ENCODE measurements at places on chromosomes 3 and 15.

- DNase-seq = no peak
These were observed 346.1 kb downstream of the FEZF2 start for GRCh38 chr3:62027241-62027640.

DNA sequence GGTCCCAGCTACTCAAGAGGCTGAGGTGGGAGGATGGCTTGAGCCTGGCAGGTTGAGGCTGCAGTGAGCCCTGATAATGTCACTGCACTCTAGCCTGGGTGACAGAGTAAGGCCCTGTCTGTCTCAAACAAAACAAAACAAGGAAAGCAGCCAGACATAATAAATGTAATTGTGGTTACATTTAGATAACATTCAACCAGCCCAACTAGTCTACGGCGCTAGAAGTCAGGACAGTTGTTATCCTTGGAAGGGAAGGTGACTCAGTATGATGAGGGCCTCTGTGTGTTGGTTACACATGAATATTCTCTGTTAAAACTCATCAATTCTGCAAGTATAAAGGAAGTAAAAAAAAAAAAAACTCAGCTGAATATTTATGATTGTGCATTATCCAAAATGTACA is 27.0 kb upstream of the CSPG5 start:
- DNase-seq = no peak

DNA sequence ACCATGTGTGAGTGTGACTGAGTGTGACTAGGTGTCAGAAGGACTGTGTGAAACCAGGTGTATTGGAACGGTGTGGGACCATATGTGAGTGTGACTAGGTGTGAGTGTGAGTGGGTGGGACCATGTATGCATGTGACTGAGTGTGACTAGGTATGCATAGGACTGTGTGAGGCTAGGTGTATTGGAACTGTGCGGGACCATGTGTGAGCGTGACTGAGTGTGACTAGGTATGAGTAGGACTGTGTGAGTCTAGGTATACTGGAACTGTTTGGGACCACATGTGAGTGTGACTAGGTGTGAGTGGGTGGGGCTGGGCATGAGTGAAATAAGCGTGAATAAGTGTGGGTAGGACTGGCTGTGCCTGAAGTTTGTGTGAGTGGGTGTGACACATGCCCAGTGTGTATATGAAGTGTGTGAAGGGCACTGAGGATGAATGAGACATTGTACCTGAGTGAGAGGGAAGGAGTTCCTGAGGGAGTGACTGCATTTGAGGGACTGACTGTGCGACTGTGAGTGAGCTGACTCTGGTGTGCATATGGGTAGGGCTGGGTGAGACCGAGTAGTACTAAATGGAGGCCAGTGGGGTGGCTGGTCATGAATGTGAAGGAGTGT is 247.0 kb upstream of the CCDC54 start:
- no peak for DNase-seq

- DNase-seq = no peak
These were observed 46.0 kb upstream of the ALDH1L1 start for GRCh38 chr3:126226374-126226773.

GRCh38 chr3:40511031-40511718 is 5.3 kb downstream of the ZNF620 start:
- DNase-seq = no peak

- DNase-seq = no peak
These were observed 1029.9 kb upstream of the CADM2 start for GRCh38 chr3:83928903-83929302.

GRCh38 chr3:123782488-123782887 is 101.6 kb downstream of the MYLK start:
- no peak for DNase-seq

DNA sequence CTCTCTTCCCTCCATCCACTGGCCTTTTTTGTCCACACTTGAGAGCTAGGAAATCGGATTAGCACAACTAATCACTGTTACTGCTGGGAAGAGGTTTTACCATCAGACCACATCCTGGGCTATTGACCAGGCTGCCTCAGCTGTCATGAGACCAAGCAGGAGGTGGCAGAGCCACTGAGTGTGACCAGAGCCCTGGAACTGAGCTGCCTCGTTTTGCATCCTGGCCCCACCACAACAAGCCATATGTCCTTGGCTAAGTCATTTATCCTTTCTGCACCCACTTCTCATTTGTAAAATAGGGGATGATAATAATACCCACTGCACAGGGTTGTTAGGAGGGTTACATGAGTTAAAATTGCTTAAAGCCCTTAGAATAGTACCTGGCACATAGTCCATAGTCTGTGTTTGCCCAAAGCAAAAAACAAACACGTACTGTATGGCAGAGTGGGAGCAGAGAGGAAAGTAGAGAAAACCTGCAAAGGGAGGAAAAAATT is 34.1 kb downstream of the TMEM158 start:
- no peak for DNase-seq

GRCh38 chr15:61946778-61947177 is 113.5 kb downstream of the VPS13C start:
- no peak for DNase-seq

GRCh38 chr3:169610888-169611291 is 52.6 kb downstream of the MECOM start:
- no peak for DNase-seq

GRCh38 chr3:187878772-187879518 is 133.7 kb upstream of the BCL6 start:
- no peak for DNase-seq

DNA sequence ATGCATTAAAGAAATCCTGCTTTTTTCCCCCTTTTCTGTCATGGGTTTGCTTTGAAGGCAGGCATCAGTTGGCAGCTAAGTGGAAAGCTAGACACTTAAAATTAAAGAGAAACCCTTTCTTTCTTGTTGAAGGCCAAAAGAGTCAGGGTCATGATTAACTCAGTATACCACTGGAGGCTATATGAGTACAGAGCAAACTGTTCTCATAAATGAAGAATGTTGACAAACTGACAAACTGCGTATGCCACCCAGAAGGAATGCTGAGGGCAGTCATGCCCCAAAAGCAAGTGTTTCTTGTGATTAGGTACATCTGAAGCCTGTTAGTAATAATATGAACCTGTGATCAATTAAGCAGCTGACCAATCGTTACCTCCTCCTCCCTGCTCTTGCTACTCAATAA is 43.6 kb upstream of the COL6A6 start:
- no peak for DNase-seq

GRCh38 chr3:5465183-5465582 is 277.7 kb downstream of the EDEM1 start:
- DNase-seq = no peak

GRCh38 chr15:36964626-36965025 is 135.7 kb downstream of the MEIS2 start:
- DNase-seq = no peak

DNA sequence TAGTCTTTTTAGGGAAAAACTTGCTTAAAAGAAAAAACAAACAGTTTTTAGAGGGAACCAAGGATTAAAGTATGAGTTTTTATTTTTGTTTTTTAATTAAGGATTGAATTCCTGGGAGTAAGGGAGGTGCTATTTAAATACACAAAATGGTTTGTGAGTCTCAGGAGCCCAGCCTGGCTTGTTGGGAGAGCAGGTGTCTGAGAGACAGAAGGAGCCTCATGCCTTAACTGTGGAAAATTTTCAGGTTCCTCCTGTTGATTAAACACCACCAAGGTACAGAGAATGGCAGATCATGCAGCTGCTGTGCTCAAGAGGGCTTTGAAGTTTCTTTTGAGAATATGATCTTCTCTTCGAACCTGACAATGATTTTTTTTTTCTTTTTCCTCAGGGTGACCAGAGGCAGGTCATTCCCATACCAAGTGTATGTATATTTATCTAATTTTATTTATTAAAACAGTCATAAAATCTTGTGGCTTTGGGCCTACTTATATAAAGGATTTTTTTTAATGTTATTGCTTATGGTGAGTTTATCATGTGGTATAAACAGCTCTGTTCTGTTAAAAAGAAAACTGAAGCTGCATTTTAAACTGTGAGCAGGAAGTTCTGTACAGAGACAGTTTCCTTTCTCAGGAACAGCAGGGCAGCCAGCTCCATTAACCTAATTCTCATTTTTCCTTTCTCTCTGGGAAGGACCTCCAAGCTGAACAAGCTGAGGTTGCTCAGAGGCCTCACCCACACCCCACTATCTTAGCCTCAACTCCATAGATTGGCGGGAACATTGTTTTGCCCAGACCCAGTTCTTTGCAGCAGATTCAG is 33.7 kb upstream of the VILL start:
- peak; percentile 23 for DNase-seq

- no peak for DNase-seq
These were observed 8.4 kb upstream of the CRTAP start for GRCh38 chr3:33105341-33105948.

DNA sequence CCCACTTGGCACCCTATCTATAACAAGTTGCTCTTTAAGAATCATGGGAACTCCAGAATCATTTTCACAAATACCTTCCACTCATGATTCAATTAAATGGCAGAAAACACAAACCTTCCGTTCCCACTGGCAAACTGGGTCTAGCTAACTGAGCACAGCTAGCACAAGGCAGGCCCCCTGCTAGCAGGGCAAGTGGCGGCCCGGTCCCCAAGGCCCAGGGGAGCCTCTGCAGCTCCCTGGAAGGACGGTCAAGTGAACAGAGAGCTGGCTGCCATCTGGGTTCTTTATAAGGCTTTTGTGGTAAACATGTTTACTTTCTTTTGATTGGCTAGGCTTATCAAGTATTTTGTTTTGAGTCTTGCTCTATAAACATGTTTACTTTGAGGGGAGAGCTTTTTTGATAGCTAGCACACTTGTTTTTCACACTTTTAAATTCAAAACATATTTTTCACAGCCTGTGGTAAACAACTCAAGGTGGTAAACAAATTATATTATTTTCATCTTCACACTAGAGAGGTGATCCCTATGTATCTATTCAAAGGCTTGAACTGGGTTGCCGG is 81.4 kb downstream of the FOXP1 start:
- DNase-seq = no peak

DNA sequence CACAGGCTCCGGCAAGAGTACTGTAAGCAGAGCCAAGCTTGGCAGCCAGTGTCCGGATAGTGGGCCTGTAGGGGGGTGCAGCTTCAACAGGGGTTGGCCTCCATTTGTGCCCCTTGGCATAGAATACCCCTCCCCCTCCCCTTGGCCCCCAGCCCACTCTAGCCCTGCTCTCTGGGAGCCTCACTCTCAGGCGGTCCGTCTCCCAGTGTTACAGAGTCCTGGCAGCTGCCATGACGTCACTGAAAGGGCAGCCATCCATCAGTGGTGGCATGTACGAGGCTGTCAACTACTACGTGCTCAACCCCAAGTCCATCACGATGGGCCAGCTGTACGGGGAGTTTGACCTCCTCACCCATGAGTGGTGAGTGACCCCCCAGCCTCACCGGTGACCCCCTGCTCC is 50.4 kb downstream of the DNAH1 start:
- DNase-seq = no peak

- no peak for DNase-seq
These were observed 65.5 kb upstream of the ADAMTSL3 start for GRCh38 chr15:83588441-83588840.

DNA sequence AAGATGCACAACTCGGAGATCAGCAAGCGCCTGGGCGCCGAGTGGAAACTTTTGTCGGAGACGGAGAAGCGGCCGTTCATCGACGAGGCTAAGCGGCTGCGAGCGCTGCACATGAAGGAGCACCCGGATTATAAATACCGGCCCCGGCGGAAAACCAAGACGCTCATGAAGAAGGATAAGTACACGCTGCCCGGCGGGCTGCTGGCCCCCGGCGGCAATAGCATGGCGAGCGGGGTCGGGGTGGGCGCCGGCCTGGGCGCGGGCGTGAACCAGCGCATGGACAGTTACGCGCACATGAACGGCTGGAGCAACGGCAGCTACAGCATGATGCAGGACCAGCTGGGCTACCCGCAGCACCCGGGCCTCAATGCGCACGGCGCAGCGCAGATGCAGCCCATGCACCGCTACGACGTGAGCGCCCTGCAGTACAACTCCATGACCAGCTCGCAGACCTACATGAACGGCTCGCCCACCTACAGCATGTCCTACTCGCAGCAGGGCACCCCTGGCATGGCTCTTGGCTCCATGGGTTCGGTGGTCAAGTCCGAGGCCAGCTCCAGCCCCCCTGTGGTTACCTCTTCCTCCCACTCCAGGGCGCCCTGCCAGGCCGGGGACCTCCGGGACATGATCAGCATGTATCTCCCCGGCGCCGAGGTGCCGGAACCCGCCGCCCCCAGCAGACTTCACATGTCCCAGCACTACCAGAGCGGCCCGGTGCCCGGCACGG is 991 bp downstream of the SOX2 start:
- no peak for DNase-seq

DNA sequence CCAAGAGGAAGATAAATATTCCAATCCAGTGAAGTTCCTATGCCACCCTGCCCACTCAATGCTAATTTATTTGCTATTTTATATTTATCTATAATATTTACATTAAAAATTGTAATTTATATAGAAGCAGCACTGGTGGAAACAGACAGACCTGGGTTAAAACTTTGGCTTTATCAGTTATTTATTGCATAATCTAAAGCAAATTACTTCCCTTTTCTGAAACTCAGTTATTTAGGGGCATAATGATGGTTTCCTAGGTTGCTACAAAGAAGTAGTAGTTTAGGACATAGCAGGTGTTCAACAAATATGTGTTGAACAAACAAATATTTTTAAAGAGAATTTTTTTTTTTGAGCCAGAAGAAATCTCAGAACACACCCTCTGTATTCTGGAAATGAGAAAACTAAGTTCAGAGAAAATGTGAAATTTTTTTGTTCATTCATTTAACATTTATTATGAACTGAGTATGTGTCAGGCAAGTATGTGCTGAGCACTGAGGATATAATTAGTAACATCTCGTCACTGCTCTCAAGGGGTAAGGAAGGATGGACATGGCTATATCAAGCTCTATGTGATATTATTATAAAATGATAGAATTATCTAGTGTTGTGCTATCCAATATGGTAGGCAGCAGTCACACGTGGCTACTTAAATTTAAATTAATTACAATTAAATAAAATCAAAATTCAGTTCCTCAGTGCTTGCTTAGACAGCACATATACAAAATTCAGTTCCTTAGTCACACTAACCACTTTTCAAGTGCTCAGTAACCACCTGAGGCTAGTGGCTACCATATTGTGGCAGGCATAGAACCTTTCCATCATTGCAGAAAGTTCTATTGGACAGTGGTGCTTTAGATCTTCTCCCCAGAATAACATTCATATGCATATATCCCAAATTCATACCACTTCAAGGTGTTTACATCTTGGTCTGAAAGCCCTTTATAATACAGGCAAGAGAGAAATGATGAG is 7.0 kb upstream of the UBE2Q2 start:
- no peak for DNase-seq

GRCh38 chr3:27630885-27631284 is 91.2 kb downstream of the EOMES start:
- DNase-seq = no peak

DNA sequence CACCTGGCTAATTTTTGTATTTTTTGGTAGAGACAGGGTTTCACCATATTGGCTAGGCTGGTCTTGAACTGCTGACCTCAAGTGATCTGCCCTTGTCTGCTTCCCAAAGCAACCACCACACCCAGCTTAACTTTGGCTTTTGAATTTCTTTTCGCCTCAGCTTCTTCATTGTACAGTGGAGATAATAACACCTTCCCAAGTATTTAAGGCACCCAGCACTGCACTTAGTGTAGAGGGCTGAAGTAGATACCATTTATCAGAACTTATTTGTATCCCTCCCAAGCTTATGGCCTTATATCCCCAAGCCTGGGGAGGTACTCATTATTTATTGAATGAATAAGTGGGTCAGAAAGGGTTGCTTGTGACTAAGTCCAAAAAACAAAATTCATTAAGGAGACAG is 2.3 kb downstream of the SQOR start:
- DNase-seq = no peak
